Natural killer cell (primary cell): ENCODE measurements at places on chromosomes 5 and 9.

GRCh38 chr5:108064302-108064701, 317.6 kb downstream of the FBXL17 start:
- DNase-seq = no peak
- no peak overlapping the region for H3K4me3 ChIP-seq
- no peaks in the 10 kb centered on the region for H3K4me1 ChIP-seq
- no peak overlapping the region for H3K27ac ChIP-seq

GRCh38 chr9:79360387-79361347, 211.1 kb upstream of the TLE4 start:
- no peak overlapping the region for H3K4me3 ChIP-seq
- no peaks in the 10 kb centered on the region for H3K27me3 ChIP-seq
- DNase-seq = no peak
- H3K27ac ChIP-seq = no peak overlapping the region
- H3K36me3 ChIP-seq = no peaks in the 10 kb centered on the region
- H3K4me1 ChIP-seq = no peaks in the 10 kb centered on the region

GRCh38 chr9:129285382-129285781, 107.3 kb upstream of the IER5L start:
- H3K36me3 ChIP-seq = no peaks in the 10 kb centered on the region
- H3K4me3 ChIP-seq = no peak overlapping the region
- H3K4me1 ChIP-seq = peaks cover 3% of the 10 kb centered on the region

DNA sequence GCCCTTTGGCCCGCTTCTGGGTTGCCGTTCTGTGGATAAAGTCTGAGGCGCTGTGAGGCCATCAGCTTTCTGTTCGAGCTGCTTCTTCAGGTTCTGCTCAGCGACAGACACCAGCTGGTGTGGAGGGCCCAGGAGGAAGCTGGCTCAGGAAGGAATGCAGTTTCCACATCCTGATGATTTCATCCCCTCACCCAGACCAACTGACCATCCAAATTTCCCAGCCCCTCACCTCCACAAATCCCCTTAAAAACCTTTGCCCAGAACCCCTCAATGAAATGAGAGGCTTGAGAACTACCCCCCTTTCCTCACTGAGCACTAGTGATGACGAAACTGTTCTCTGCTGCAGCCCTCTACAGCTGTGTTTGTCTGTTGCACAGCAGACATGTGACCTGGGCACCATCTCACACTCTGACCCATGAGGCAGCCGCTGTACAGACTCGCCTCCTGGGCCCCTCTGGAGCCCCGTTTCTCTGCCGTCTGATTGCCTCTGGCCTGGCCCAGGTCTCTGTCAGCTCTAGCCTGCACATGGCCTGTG, 45.4 kb downstream of the SPATA31C2 start:
- no peak overlapping the region for H3K27ac ChIP-seq
- H3K4me3 ChIP-seq = no peak overlapping the region
- H3K36me3 ChIP-seq = no peaks in the 10 kb centered on the region
- H3K4me1 ChIP-seq = no peaks in the 10 kb centered on the region

DNA sequence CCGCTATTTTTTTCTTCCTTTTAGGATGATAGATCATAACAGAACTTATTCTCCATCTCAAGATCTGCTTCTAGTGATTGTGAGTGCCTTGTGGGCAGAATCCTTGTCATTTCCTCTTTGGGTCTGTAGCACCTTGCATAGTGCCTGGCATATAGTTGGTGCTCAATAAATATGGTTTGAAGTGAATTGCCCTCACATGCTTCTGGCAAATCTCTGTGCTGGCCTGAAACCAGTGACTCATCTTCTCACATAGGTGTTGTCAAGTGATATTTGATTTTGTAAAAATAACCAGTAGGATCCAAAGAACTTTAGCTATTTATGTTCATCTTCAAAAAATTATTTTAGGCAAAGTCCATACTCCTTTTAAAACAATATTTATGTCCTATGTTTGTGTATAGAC, 86.7 kb downstream of the GABRG2 start:
- H3K36me3 ChIP-seq = no peaks in the 10 kb centered on the region
- no peak overlapping the region for H3K27ac ChIP-seq
- no peak overlapping the region for H3K4me3 ChIP-seq
- DNase-seq = no peak
- H3K4me1 ChIP-seq = no peaks in the 10 kb centered on the region

- no peak overlapping the region for H3K4me3 ChIP-seq
- no peak for DNase-seq
- no peak overlapping the region for H3K27ac ChIP-seq
- no peaks in the 10 kb centered on the region for H3K4me1 ChIP-seq
Measured at GRCh38 chr5:179243333-179243732, 101.9 kb downstream of the ADAMTS2 start.

GRCh38 chr5:176730815-176731475, 79.4 kb upstream of the UNC5A start:
- H3K27ac ChIP-seq = no peak overlapping the region
- DNase-seq = no peak
- H3K36me3 ChIP-seq = no peaks in the 10 kb centered on the region
- H3K4me1 ChIP-seq = peaks cover 42% of the 10 kb centered on the region
- H3K27me3 ChIP-seq = no peaks in the 10 kb centered on the region
- H3K4me3 ChIP-seq = no peak overlapping the region

- DNase-seq = no peak
- H3K27me3 ChIP-seq = no peaks in the 10 kb centered on the region
- no peak overlapping the region for H3K4me3 ChIP-seq
- peaks cover 5% of the 10 kb centered on the region for H3K4me1 ChIP-seq
- no peak overlapping the region for H3K27ac ChIP-seq
Measured at GRCh38 chr5:172458976-172459782, 4.9 kb upstream of the SH3PXD2B start.

- H3K36me3 ChIP-seq = no peaks in the 10 kb centered on the region
- H3K4me3 ChIP-seq = no peak overlapping the region
Measured at GRCh38 chr9:71269859-71270258, 148.4 kb upstream of the TRPM3 start.

- no peaks in the 10 kb centered on the region for H3K36me3 ChIP-seq
- H3K4me1 ChIP-seq = no peaks in the 10 kb centered on the region
- no peak overlapping the region for H3K4me3 ChIP-seq
- no peak for DNase-seq
- no peaks in the 10 kb centered on the region for H3K27me3 ChIP-seq
Measured at GRCh38 chr5:175275748-175276147, 168.2 kb downstream of the DRD1 start.

GRCh38 chr9:6000955-6001354, 14.5 kb downstream of the RANBP6 start:
- peaks cover 4% of the 10 kb centered on the region for H3K4me1 ChIP-seq
- DNase-seq = no peak
- H3K27me3 ChIP-seq = no peaks in the 10 kb centered on the region
- H3K36me3 ChIP-seq = peaks cover 16% of the 10 kb centered on the region
- H3K4me3 ChIP-seq = no peak overlapping the region
- H3K27ac ChIP-seq = no peak overlapping the region

DNA sequence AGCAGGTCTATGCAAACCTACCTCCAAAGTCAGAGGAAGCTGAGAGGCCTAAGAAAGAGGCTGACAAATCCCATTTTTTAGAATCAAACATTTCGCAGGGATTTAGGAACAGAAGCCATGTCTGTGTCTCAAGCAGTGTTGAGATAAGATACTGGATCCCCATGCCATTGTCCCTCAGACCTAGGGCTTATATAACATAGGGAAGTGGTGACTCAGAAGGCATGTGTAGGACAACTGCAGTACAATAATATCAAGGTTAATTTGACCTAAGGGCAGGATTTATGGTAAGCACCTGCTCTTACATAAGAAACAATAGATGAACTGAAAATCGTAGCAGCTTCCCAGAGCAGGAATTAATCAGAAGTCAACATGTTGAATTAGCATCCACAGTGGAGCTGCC, 459.4 kb downstream of the ANXA1 start:
- H3K27ac ChIP-seq = no peak overlapping the region
- H3K27me3 ChIP-seq = no peaks in the 10 kb centered on the region
- H3K4me3 ChIP-seq = no peak overlapping the region
- no peak for DNase-seq
- no peaks in the 10 kb centered on the region for H3K36me3 ChIP-seq
- no peaks in the 10 kb centered on the region for H3K4me1 ChIP-seq

DNA sequence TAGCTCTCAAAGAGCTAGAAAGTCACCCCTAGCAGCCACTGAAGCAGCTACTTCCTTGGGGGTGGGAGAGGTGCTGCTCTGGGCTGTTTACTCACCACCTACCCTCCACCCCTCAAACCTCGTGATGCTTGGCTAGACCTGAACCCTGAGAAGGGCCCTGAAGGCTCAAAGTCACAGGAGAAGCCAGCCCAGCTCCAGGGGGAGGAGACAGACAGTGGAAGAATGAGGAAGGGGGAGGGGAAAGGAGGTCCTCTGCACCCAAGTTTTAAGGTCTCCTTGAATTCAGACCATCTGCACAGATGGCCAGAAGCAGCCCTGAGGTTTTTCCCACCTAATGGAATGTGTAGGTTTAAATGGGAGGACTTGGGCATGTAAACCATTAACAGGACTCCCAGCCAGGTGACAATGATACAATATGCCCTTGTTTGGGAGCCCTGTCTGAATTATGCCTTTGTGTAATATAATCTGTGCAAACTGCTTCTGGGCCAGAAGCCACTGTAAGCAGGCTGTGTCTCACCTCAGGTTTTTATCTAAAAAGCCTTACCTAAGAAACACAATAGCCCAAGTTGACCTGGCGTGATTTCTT, 180.5 kb downstream of the PIK3R1 start:
- peaks cover 21% of the 10 kb centered on the region for H3K4me1 ChIP-seq
- no peaks in the 10 kb centered on the region for H3K36me3 ChIP-seq
- H3K27ac ChIP-seq = no peak overlapping the region
- DNase-seq = no peak
- no peak overlapping the region for H3K4me3 ChIP-seq

GRCh38 chr9:123656565-123656964, 273.4 kb downstream of the DENND1A start:
- no peak overlapping the region for H3K27ac ChIP-seq
- no peak for DNase-seq
- H3K36me3 ChIP-seq = no peaks in the 10 kb centered on the region
- no peaks in the 10 kb centered on the region for H3K27me3 ChIP-seq

GRCh38 chr9:79667817-79668436, 96.2 kb downstream of the TLE4 start:
- no peaks in the 10 kb centered on the region for H3K27me3 ChIP-seq
- DNase-seq = no peak
- H3K36me3 ChIP-seq = no peaks in the 10 kb centered on the region
- H3K4me3 ChIP-seq = no peak overlapping the region
- H3K4me1 ChIP-seq = peaks cover 8% of the 10 kb centered on the region
- no peak overlapping the region for H3K27ac ChIP-seq

GRCh38 chr5:159786901-159787691, 129.2 kb upstream of the ADRA1B start:
- no peak overlapping the region for H3K4me3 ChIP-seq
- H3K27me3 ChIP-seq = no peaks in the 10 kb centered on the region

DNA sequence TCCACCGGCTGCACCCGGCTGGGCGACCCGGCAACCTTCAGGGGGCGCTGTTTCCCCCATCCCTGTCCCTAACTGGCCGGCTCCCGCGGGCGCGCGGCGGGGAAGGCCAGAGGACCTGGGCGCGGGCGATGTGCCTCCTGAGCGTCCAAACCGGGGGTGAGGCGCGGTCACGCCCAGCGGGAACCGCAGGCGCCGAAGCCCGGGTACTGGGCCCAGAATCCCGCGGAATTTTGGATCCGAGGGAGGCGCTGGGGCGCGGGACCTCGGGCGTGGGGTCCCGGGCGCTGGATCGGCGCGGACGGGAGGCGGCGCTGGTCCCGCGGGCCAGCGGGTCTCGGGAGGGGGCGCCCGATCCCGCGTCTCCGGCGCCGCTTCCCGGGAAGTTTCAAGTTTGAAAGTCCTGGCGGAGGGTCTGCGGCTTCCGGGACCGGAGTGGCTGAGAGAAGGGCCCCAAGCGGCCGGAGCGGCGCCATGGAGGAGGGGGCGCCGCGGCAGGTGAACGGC, at the start of gene PKN3:
Gene PKN3 (plus strand): TSS at position 59 of the 504 bp plus-strand sequence. CDS start 413 bp downstream, at position 472.
- no peaks in the 10 kb centered on the region for H3K27me3 ChIP-seq
- no peaks in the 10 kb centered on the region for H3K36me3 ChIP-seq
- H3K27ac ChIP-seq = no peak within 1 kb of the TSS

- H3K36me3 ChIP-seq = peaks cover 2% of the 10 kb centered on the region
- no peak for DNase-seq
- H3K27ac ChIP-seq = no peak overlapping the region
- no peaks in the 10 kb centered on the region for H3K27me3 ChIP-seq
- H3K4me3 ChIP-seq = no peak overlapping the region
Measured at GRCh38 chr9:114031037-114031630, 47.0 kb downstream of the AMBP start.

DNA sequence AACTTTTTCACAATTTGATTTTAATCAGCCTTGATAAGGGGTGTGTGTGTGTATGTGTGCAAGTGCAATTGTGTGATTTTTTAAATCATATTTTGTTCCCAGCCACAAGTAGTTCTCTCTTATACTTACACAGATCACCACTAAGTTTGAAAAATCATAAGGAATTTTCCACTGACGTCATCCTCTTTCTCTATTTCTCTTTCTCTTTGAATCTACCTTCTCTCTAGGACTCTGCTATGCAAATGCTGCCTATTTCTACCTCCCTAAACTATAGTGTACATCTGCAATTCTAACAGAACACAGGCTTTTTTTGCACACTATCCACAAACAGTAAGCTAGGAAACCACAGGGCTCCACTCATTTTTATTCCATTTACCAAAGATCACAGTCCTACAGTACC, 254.6 kb upstream of the CYLC2 start:
- H3K36me3 ChIP-seq = no peaks in the 10 kb centered on the region
- no peak overlapping the region for H3K4me3 ChIP-seq
- H3K4me1 ChIP-seq = no peaks in the 10 kb centered on the region
- no peaks in the 10 kb centered on the region for H3K27me3 ChIP-seq

DNA sequence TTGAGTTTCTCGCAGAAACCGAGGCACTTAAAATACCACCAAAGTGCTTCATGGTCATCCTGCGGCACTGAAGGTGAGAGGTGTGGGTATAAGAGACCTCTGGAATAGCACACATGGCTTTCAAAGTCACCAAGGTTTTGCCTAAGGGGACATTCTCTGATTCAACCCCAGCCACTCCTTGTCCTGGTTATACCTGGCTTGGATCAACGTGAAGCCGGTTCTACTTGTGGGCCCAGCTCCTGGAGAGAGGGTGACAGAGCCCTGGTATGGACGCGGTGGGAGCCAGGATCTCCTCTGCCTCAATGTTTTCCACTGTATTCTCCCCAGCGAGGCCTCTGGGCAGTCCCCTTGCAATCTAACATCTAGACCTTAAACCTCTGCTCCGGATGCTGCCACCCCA, 132.0 kb downstream of the FSTL4 start:
- H3K27me3 ChIP-seq = no peaks in the 10 kb centered on the region
- H3K4me1 ChIP-seq = no peaks in the 10 kb centered on the region
- DNase-seq = no peak
- no peak overlapping the region for H3K4me3 ChIP-seq
- no peak overlapping the region for H3K27ac ChIP-seq

DNA sequence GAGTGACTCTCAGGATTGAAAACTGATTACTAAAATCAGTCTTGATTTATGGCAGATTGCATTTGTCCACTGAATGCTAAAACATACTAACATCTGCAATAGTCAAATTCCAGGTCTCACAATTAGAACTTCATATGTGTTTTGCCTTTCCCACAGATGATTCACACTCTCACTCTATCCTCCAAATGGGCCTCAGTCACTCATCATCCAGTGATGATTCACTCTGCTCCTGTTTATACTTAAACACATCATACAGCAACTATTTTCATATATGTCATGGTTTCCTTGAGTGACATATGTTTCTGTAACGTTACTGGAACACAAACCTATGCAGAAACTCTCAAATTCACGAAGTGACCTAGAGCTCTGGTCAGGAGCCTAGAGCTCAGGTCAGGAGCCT, 512.9 kb downstream of the HINT1 start:
- H3K27me3 ChIP-seq = no peaks in the 10 kb centered on the region
- no peak overlapping the region for H3K27ac ChIP-seq
- no peaks in the 10 kb centered on the region for H3K36me3 ChIP-seq
- DNase-seq = no peak
- no peak overlapping the region for H3K4me3 ChIP-seq
- H3K4me1 ChIP-seq = no peaks in the 10 kb centered on the region
